NT2/D1 (cell line): ENCODE measurements at places on chromosomes 7 and 10.

DNA sequence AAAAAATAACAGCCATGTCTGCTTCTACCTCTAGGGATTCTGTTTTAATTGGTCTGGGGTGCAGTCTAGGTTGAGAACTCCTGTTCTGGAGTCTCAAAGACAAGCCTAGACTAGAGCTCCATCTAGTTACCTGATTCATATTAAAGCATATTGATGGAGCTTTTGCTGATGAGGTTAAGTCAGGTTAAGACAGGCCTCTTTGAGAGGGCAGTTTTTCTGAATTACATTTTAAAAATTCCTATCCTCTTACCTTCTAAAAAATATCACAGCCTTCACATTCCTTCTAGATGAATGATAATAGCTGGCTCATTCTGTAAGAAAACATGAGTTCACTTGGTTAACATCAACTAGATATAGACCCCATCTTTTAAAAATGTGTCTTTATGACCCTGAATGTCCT lies 28.9 kb downstream of the MGAM start:
- no peak for DNase-seq

- no peak for DNase-seq
These were observed 29.7 kb downstream of the AP3M1 start for GRCh38 chr10:74120911-74121310.

GRCh38 chr7:41084381-41084780 lies 618.5 kb downstream of the INHBA start:
- no peak for DNase-seq

GRCh38 chr7:86667732-86668131 lies 24.0 kb downstream of the GRM3 start:
- DNase-seq = peak; percentile 71

DNA sequence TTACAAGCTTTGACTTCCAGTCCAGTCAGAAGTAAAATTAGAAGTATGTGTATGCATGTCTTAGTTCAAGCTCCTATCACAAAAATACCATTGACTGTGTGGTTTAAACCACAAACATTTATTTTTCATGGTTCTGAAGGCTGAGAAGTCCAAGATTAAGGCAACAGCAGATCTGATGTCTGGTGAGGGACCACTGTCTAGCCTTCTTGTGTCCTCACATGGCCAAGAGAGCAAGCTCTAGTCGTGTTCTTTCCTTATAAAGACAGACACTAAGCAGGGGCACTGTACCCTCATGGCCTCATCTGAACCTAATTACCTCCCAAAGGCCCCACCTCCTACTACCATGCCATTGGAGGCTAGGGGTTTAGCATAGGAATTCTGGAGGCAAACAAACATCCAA lies 41.3 kb upstream of the ARL4A start:
- DNase-seq = peak; percentile 15

DNA sequence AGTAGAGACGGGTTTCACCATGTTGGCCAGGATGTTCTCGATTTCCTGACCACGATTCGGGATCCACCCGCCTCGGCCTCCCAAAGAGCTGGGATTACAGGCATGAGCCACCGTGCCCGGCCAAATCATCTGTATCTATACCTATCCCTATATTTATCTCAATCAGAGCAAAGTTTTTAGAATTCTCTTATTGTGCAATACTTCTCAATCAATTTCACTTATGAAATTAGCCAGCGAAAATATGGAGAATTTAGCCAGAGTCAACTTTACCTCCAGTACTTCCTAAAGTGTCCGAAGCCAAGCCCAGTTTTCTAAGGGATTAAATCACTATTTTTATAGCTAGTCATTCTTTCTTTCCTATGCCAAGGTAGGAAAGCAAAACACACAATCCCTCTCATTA lies 319.1 kb upstream of the PFKP start:
- DNase-seq = no peak

- peak; percentile 23 for DNase-seq
These were observed 41.9 kb downstream of the CDK1 start for GRCh38 chr10:60820093-60820754.

DNA sequence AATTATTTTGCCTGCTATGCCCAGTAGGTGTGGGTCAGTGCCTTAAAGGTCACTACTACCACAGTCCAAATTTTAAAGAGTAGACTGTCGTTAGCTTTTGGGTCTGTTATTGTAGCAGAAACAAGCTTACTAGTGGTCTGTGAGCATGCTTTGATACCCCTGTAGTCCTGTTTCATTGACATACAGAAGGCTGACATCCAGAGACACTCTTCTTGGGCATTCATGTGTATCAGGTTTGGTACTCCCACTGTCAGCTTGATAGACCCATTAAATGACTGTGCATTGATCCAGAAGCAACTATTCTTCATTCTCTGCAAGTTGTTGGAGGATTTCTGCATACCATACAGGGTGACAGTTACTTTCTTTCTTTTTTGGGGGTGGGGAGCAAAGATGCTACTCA lies 884.4 kb upstream of the CELF2 start:
- DNase-seq = no peak

DNA sequence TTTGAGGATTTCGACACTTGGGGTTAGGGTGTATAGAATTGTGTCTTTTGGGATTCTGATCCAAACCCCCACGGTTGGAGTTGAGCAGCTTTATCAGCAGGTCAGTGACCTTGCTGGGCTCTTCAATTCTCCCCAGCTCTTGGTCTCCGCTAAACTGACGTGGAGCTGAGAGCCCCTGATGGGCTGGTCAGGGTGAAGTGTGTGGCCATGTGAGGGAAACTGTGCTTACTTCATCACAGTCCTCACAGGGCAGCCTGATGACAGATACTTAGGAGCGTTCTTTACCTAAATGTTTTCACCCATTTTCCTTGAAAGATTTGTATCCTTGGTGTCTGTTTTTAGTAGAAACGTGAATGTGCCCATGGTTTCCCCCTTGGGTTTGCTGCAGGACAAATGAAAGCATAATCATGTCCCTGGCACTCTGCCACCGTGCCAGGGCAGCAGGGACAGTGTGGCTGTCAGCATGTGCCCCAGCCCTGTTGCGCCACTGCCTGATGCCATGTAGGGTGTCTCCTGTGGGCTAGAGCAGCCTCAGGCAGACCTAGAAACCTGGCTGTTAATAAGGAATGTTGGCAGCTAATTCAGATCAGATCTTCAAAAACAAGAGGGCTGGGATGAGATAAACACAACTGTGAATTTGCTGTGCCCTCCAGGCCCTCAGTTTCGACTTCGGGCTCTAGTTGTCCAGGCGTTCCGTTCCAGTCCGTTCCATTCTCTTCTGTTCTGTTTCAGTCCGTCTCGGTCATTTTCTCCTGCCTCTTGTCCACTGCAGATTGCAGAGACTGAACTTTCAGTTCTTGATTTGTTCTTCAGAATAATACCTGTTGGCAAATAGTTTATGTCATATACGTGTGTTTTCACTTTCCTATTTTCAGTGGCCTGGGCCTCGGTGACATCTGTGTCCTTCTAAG lies 96.8 kb downstream of the TRRAP start:
- no peak for DNase-seq

GRCh38 chr10:103479135-103479534 lies at the start of gene CALHM3:
Gene CALHM3, minus strand, starts transcription at chr10:103479240. Its CDS starts 208 bp downstream, at chr10:103479032.
- no peak for DNase-seq

GRCh38 chr7:2105280-2105679 lies 127.5 kb downstream of the MAD1L1 start:
- DNase-seq = no peak

GRCh38 chr10:133109711-133110110 lies 22.0 kb downstream of the ADGRA1 start:
- DNase-seq = no peak

DNA sequence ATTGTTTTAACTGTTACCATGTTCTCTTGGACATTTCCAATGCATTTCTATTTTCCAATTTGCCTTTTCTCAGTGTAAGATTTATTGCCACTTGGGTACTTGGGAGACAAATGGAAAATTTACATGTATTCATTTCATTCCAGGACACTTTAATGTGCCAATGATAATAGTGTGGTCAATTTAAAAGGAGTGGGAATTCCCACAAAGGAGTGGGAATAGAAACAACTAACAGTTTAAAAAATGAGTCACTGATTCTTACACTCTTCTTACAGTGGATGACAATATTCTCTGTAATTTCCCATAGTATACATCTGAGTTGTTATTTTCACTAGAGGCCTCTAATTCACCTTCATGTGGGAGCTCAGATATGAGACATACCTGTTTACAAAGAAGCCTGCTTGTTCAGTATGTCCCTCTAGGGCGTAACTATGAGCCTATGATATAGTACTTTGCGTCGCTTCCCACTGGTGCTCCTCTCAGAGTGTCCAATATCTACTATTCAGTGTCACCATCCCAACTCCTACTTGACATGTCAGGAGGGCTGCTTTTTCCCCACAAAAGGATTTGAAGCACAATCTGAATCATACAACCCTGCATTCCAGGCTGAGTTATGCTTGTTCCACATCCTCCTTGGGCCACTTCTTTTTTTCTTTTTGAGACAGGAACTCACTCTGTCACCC lies 301.3 kb downstream of the PHTF2 start:
- no peak for DNase-seq

- DNase-seq = no peak
These were observed 47.6 kb downstream of the UNC5B start for GRCh38 chr10:71259815-71260501.

GRCh38 chr7:33794419-33794818 lies 110.9 kb upstream of the BMPER start:
- DNase-seq = no peak

- DNase-seq = no peak
These were observed 39.1 kb upstream of the CALD1 start for GRCh38 chr7:134740376-134740775.

DNA sequence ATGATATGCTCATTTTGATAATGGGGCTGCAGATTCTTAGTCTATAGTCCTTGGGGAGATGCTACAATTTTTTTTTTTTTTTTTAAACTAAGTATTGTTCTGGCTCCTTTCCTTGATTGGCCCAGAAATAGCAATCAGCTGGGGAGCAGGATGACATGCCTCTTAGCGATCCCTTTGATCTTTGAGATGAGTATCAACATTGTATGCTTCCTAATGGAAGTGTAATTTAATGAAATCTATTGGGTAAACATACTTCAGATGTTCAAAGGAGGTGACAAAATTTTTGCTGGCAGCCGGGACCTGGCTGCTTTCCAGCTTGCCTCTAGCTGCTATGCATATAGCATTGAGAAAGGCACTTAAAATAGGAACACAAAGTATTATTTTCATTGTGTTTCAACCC lies 43.5 kb downstream of the VTI1A start:
- DNase-seq = no peak

DNA sequence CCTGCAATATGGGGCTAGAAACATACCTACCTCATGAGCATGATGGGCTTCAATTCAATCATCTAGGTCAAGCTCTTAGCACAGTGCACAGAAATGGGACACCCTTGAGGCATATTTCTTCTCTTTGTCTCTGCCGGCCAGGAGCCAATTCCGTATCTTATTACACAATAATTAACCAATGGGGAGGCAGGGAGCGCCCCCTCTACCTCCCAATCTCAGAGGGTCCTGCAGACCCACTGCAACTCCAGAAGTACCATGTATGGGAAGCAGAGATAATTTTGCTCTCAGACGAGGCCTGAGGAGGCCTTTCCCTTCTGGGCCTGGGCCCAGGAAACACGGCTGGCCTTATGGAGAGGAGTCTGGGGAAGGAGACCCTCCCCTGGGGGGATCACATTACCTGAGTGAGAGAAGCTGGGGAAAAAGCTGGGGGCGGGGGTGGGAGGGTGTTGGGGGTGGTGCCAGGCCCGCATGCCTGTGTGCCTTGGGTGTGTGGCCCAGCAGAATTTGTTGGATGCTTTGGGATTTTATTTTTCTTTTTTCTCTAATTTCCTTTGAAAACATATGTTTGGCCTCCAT lies 155.5 kb downstream of the UBE2H start:
- DNase-seq = no peak

- DNase-seq = no peak
These were observed 1308.2 kb downstream of the GATA3 start for GRCh38 chr10:9362721-9363120.

DNA sequence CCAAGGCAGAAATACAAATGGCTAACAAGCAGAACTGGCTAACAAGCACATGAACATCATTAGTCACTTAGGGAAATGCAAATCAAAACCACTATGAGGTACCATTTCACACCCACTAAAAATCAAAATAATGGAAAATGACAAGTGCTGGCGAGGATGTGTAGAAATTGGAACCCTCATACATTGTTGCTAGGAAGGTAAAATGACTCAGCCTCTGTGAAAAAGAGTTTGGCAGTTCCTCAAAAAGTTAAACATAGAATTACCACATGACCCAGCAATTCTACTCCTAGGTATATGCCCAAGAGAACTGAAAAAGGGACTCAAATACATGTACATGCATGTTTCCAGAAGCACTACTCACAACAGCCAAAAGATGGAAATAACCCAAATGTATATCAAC lies 52.8 kb upstream of the ANAPC16 start:
- DNase-seq = no peak

DNA sequence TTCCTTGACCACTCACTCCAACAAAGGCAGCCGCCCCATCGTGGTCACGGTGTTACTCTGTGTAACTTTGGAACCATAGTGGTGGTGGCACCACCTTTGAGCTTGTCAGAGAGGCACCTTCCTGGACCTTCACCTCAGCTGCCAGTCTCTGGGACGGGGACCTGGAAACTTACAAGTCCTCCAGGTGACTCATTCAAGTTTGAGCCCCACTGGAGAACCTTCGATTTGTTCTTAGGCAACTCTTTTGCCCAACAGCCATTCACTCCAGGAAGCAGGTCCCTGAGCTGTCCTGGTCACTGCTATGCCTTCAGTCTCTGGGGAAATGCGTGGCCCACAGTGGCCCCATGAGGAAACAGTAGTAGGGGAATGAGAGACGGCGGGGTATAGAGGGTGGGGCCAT lies 17.2 kb downstream of the STX1A start:
- no peak for DNase-seq

DNA sequence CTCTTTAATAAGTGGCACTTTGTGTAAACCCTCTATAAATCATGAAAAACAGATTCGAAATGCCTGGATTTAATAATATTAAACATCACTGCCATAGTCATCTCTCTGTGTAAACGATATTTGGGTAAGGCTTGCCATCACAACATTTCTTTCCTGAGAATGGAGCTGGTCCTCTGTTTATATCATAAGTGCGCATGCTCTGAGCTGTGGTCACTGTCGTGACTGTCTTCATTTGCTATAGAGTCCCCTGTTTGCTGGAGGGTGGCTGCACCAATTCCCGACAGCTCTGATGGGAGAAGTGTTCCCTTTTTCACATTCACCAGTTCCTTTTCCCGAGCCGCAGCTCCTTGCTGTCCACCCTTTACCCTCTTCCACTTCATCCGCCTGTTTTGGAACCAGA lies 50.4 kb upstream of the AGMO start:
- no peak for DNase-seq

- no peak for DNase-seq
These were observed 283.1 kb upstream of the PITRM1 start for GRCh38 chr10:3455385-3456334.

GRCh38 chr10:34127676-34128075 lies 687.4 kb downstream of the PARD3 start:
- no peak for DNase-seq

GRCh38 chr10:97456686-97457065 lies 10.7 kb downstream of the ZDHHC16 start:
- DNase-seq = no peak
